ENCODE measurements at places on chromosomes 3 and 15.

DNA sequence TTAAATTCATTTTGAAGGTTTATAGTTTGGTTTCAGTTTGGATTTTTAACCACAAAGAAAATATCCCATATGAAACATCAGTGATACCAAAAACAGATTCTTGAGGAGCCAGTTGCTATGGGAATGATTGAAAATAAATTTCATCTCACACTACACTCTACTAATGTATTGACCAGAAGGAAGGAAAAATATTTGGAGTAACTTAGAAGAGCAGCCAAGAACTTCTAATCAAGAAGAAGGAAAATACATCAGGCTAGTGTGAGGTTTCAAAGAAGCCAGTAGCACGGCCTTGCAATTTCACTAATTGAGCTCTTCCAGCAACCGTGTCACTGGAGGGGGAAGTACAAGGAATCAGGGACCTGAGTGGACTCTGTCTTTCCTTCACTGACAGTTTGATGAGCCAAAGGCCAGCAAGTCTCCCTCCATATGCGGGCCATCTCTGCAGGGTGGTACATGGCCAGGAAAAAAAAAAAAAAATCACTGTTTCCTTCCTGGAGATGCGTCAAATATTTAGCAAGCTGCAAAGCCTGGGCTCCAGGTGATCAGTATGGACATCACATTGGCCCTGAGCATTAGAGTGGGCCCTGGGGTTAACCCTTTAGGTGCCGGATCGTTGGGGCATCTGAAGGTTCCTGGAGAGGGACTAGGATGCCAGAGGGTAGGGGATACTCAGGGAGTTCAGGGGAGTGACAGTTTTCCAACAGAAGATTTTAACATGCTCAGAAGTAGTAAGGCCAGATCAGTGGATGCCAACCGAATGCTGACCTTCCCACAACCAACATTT is 37.1 kb downstream of the SLC12A8 start:
- no peak for DNase-seq

- no peak for DNase-seq
Measured at GRCh38 chr15:35686347-35686746, 140.4 kb upstream of the DPH6 start.

DNA sequence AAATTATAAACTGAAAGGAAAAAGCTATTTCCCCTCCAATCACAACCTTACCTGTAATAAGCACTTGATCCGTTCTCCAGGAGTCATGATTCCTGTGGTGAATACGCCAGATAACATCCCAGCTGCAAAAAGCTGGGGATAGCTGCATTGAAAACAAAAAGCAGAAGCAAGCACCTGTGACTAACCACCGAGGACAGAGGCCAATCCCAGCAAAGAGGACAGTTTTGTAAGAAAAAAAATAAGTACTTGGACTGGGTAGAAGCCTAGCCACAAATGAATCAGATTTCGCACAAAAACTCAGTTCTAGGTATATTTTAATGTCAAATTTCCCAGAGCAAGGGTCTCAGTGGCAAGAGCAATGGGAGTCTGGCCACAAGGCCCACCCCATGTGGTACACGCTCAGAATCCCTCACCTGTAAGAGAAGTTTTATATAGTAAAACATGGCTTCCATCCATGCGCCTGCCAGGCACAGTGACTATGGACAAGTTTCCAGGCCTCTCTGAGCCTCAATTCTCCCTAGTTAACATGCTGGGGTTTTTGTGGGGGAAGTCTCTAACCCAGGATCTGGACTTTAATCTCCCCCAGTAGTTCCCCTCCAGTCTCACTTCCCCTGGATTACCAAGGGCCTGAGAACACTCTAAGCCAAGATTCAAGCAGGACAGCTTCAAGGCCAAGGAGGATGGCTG is 19.2 kb downstream of the SLC25A20 start:
- DNase-seq = no peak

- no peak for DNase-seq
Measured at GRCh38 chr15:38530113-38530512, 34.5 kb downstream of the RASGRP1 start.

GRCh38 chr3:150273396-150273795 is 134.7 kb upstream of the TSC22D2 start:
- DNase-seq = no peak

- DNase-seq = no peak
Measured at GRCh38 chr15:26887926-26888666, 21.2 kb downstream of the GABRA5 start.

DNA sequence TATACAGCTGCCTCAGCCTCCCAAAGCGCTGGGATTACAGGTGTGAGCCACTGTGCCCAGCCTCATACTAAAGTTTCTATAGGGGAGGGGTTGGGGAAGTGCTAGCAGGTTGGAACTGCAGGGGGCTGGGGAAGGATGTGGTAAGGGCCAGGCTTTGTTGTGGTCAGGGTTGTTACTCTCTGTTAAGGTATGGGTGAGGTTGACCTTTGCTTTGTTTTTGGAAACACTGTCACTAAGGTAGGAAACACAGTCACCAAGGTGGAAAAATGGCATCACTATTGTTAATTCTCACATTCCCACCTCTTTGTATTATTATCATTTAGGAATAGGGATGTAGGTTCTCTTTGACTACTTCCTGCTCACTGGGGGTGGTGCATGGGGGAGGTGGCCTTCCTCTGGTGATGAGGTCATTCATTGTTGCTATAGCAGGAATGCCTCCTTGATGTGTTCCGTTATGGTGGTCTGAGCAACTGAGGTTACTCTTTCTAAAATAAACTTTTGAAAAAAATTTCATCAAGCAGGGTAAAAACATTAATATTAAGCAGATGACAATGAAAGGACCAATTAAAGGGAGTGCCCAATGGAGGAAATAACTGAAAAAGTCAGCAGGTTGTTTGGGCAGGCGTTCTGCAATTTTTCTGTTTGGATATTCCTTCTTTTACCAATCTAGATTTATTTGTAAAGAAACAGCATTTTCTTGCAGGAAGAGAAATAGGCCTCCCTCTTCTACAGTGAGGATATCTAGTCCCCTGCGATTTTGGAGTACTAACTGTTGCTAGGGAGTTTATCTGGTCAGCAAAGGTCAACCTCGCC is 150.5 kb downstream of the WDR76 start:
- DNase-seq = no peak

- DNase-seq = no peak
Measured at GRCh38 chr15:83306561-83306960, 22.1 kb upstream of the BNC1 start.

- DNase-seq = no peak
Measured at GRCh38 chr3:37174532-37175126, at the start of gene LRRFIP2. Gene LRRFIP2, minus strand, starts transcription at chr3:37174582. Its CDS starts 25,599 bp downstream, at chr3:37148983.

- peak; percentile 40 for DNase-seq
Measured at GRCh38 chr3:118818386-118818785, 216.3 kb downstream of the IGSF11 start.

DNA sequence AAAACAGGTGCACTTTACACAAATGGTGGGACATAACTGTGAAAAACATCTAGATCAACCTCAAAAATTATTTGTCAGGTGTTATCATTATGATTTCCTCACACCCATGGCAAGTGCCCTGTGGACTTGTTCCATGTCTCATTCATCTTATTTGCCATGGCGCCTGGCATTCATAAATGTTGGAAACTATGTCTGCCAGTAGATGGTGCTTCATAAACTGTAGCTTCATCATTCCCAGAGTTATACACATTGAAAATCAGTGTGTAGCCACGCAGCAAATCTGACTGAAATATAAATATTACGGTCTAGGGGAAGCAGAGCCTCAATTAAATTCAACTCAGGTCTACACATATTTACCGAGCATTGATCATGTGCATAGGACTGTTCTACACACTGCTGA is 90.7 kb downstream of the IMPG2 start:
- DNase-seq = no peak

DNA sequence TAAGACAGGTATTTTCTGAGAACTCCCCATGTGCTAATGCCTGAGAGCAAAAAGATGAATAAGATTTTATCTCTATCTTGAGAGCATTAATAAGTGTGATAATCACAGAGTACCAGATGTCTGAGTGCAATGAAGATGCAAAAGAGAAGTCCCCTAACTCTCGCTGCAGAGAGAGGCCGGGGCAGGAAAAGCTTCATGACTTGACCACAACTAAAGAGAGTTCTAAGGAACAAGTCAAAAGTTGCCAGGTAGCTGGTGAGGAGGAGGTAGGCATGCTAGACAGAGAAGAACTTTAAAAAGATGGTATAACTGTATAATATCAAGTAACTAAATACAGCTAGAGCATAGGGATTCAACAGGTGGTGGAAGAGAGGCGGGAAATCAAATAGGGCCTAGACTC is 28.8 kb downstream of the MTMR10 start:
- no peak for DNase-seq

DNA sequence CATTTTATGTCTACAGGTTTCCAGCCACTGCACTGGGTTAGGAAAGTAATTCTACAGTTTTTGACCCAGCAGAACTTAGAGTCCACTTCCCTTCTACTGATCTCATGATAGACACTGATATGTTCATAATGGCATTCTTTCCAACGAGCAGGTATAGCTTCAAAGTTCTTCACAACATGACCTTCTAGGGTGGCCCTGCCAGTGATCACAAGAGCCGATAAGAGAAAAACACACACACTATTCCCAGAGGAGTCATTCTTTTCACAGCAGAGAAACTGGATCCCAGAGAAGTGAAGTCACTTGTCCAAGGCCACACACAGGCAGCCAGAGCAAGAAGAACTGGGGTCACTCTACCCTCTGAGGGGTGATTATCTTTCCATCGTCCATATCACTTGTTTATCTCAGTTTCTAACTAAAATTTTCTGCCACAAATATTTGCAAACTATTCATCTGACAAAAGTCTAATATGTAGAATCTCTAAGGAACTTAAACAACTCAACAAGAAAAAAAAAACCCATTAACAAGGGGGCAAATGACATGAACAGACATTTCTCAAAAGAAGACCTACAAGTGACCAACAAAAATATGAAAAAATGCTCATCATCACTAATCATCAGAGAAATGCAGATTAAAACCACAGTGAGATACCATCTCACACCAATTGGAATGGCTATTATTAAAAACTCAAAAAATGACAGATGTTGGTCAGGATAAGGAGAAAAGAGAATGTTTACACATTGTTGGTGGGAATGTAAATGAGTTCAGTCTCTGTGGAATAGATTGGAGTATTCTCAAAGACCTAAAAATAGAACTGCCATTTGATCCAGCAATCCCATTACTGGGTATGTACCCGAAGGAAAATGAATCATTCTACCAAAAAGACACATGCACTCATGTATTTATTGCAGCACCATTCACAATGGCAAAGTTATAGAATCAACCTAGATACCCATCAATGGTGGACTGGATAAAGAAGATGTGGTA is 31.5 kb downstream of the SPTSSB start:
- no peak for DNase-seq

DNA sequence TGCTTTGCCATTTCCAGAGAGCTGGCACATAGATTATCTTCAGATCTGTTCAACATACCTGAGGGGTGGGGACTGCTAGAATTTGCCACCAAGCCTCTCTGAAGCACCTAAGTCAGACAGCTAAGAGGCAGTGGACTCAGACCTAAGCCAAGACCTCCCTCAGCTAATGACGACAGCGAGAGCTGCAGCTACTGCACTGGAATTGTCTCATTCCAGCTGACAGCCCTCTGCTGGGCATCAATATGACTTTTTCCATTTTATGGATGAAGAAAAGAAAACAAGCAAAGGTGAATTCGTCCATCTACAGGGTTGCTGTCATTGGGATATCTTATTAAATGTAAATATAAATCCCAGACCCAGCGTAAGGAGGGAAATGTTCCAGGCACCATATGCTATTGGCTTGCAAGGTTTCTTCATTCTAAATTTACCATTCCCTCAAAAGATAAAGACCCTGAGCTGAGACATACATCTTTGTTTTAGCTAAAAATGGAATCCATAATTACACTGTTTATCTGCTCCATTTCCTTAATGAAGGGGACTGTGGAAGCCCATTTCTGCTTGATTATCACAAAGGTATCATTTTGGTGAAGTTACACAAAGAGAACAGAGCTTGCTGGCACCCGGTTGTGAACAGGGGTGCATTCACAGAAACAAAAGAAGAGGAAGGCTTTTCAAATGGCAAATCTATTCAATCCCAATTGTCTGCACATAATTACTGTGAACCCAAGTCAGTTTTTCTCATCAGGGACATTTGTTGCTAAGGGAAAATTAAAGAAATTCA is 85.5 kb upstream of the LRTM1 start:
- no peak for DNase-seq

DNA sequence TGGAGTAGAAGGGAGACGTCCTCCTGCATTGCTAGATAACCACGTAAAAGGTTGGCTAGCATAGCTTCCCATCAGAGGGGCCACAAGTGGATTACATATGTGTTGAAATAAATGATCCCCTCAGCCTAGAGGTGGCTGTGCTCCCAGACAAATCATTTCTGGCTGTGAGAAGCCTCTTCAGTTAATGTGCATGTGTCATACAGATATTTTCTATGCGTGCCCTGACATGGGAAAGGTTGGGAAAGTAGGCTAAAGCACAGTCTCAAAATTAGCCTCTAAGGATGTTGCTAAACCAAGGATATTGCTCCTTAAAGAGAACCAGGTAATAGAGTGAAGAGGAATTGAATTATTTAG is 17.8 kb downstream of the USP3 start:
- DNase-seq = no peak

- DNase-seq = no peak
Measured at GRCh38 chr3:164658125-164658524, 420.2 kb downstream of the SI start.

DNA sequence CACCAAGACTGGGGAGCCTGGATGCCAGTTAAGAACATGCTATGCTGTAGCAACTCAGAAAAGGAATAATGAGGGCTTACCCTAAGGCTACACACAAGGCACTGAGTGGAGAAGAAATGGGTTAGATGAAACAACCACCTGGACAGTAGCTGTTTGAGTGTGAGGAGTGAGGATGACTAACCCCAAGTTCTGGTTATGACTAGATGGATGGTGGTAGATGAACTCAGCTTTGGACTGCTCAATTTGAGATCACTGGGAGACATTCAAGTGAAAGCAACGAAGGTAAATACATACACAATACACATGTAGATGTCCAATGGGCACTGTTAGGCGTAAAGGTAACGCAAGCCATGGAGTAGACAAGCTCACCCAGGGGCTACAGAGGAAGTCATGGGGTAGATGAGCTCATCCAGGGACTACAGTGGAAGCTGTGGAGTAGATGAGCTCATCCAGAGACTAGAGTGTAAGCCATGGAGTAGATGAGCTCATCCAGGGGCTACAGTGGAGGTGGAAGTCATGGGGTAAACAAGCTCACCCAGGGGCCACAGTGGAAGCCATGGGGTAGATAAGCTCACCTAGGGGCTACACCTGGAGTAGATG is 98.3 kb downstream of the ANO10 start:
- no peak for DNase-seq
